ENCODE measurements at places on chromosomes 7 and 10.

- DNase-seq: peak; percentile 11
Measured at GRCh38 chr7:34675749-34676374, 17.8 kb downstream of the NPSR1 start.

DNA sequence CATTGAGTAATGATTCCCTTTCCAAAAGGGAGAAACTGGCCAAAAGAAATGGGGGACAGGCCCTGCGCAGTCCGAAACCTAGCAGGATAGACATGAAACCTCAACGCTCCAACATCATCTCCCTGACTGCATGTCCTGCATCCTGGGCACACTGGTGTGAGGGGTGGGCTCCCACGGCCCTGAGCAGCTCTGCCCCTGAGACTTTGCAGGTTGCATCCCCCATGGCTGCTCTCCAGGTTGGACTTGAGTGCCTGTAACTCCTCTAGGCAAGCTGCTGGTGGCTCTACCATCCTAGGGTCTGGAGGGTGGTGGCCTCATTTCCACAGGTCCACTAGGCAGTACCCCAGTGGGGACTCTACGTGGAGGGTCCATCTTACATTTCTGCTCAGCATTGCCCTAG is 16.3 kb upstream of the CRYGN start:
- DNase-seq: no peak

GRCh38 chr10:10677479-10677878 is 340.2 kb upstream of the CELF2 start:
- DNase-seq: peak; percentile 50

DNA sequence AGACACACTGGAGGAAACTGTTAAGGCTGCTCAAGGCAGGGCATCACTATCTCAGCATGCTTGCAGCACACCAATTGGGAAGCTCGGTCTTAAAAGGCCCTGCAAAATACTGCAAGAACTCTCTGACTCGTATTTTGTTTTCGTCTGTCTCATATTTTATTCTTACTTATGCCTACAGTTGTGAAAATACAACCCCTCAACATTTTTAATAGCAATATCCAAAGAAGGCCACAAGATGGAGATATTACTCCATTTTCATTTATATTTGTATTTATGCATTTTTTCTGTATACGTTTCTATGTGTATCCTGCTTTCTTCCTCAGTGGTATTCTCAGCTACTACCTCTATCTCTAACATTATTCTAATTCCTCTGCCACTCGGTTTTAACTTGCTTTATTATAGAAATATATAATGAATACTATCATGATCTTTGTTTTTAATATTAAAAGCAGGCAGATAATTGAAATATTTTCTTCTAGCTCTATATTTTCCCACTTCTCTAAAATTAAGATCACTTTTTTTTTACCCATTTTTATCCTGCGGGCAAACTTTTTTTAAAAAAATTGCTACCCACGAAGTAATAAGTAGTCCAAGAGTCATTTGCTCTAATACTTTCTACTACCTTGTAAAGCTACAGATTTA is 10.0 kb downstream of the DNAJC1 start:
- no peak for DNase-seq

DNA sequence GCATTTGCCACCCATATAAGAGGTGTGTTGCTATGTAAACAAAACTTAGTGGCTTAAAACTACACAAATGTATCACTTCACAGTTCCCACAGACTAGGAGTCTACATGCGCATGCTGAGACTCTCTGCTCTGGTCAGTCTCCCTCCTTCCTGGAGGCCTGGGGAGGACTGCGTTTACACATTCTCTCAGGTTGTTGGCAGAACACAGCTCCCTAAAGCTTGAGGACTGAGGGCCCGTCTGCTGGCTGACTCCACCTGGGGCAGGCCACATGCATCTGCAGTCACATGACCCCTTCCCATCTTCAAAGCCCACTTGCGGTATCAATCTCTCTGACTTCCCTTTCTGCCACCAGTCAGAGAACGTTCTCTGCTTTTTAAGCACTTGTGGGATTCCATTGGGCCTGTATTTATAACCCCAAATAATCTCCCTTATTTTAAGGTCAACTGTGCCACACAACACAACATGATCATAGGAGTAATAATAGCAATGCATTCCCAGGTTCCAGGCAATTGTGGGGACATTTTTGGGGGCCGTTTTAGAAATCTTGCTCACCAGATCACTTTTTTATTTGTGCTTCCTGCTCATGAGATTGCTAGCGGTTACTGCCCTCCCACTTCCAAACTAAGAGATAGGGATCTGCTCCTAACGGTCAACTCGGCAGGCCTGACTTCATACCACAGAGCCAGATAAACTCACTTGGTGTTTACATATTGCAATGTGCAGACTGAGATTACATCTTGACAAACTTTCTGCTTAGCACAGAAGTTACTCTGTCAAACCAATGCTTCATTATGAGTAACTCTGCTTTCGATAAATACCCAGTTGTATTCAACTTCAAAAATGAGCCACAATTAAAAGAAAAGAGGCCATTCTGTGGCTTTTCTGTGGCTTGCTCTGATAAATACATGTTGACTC is 96.3 kb downstream of the ALOX5 start:
- no peak for DNase-seq

GRCh38 chr10:106310596-106310995 is 853.9 kb downstream of the SORCS1 start:
- no peak for DNase-seq

GRCh38 chr7:45033261-45033930 is 33.4 kb downstream of the CCM2 start:
- no peak for DNase-seq

DNA sequence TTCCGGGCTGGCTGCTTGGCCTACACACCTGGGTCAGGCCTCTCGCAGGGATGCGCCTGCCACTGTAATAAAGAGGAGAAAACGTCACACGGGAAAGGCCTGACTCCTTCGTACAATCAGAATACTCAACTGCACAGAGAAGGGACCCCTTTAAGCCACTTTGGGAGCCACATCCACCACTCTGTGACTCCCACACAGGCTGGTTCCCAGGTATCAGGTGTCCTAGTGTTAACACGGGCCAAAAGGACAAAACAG is 5.8 kb upstream of the ZNF736 start:
- DNase-seq: no peak

DNA sequence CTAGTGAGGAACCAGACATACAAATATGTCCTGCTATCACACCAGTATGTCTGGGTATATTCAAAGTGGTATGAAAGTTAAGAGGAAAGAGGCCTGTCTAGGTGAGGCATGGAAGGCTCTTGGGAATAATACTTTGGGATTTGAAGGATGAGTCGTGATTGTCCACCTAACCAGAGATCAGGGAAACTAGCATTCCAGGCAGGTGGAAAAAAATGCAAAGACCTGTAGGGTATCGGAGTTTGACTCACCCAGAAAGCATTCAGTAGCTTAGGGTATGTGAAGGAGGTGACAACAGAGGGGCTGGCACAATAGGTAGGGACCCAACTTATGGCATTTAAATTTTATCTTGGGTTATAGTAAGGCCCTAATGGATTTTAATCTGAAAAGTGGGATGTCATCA is 950 bp upstream of the GCC1 start:
- no peak for DNase-seq

- no peak for DNase-seq
Measured at GRCh38 chr10:22652988-22653481, 61.3 kb downstream of the PIP4K2A start.

- peak; percentile 45 for DNase-seq
Measured at GRCh38 chr10:110273474-110273873, 31.2 kb downstream of the SMNDC1 start.

- no peak for DNase-seq
Measured at GRCh38 chr7:113113912-113114311, 4.4 kb downstream of the SMIM30 start.

- no peak for DNase-seq
Measured at GRCh38 chr7:50774319-50774718, 8.4 kb downstream of the GRB10 start.

GRCh38 chr10:88066876-88067275 is 203.5 kb downstream of the PTEN start:
- no peak for DNase-seq

GRCh38 chr10:34252111-34252510 is 563.0 kb downstream of the PARD3 start:
- DNase-seq: no peak

GRCh38 chr7:28697913-28698563 is 260.1 kb downstream of the TRIL start:
- DNase-seq: no peak

DNA sequence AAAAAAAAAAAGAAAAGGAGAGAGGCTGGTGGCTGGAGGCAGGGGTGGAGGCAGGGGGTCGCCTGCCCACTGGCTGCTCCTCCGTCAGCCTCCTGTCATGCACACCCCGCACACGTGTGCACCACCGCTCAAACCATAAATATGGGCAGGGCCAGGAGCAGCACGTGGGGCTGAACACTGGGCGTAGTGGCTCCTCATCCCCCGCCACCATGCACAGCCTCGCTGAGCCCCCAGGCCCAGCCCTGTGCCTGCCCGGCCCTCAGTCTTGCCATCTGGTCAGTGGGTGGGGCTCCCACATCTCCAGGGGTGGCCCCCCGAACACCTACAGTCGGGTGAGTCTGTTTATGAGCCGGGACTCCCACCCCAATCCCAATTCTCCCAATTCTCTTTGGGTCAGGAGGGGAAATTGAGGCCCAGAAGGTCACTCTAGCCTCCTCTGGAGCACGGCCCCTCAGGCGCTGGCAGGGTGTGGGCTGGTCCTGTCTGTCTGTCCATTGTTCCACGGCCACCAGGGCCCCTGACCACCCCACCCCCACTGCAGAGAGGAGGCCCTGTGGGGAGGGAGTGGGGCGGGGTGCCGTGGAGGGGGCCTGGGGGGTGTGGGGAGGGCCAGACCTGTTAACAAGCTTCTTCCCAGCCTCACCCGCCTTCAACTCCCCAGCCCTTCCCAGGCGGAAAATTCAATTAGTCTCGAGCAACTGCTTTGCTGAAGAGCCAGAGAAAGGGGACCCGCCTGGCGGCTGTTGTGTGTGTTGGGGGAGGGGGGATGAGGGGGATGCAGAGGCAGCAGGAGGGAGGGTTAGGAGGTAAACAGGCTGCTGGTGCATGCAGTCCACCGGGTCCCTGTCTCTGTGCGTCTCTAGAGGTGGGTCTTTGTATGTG is 19.5 kb upstream of the GRIFIN start:
- DNase-seq: no peak

DNA sequence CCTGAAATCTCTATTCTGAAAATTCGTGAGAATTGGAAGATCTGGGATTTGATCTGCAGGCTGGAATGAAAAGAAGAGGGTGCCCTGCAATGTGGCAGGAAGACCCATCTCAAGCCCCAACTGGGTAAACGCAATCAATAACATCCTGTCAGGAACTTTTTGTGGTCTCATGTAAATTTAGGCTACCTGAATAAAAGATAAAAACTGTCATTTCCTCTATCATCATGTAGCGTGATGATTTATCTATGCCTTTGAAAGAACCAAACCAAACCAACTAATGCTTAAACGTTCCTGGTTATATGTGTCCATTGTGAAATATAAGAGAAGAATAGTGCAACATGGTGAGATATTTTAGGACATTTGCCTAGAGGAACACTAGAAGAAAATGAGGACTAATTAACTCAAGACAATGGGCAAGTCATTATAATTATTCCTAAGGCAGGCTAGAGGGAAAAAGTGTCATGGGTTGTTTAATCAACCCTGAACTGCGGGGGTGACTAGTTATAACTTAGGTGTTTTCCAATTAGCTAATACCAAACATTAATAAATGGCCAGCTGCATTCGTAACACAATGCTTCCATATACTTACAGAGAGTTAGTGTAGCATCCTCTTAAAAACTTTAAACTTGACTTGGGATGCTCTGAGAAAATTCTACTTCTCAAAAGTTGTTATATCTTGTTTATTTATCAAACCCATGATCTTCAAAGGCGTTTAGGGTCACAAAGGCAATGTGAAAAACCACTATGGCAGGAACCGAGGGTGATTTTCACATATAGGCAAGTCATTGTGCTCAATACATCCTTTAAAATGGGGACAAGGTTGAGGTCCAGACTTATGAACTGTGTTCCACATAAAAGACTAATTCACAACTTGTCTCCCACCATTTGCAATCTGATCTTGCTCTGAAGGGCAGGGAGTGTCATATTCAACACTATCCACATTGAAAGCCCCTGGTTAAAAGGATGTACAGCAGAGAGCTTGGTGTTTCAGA is 48.6 kb upstream of the ADO start:
- DNase-seq: no peak

DNA sequence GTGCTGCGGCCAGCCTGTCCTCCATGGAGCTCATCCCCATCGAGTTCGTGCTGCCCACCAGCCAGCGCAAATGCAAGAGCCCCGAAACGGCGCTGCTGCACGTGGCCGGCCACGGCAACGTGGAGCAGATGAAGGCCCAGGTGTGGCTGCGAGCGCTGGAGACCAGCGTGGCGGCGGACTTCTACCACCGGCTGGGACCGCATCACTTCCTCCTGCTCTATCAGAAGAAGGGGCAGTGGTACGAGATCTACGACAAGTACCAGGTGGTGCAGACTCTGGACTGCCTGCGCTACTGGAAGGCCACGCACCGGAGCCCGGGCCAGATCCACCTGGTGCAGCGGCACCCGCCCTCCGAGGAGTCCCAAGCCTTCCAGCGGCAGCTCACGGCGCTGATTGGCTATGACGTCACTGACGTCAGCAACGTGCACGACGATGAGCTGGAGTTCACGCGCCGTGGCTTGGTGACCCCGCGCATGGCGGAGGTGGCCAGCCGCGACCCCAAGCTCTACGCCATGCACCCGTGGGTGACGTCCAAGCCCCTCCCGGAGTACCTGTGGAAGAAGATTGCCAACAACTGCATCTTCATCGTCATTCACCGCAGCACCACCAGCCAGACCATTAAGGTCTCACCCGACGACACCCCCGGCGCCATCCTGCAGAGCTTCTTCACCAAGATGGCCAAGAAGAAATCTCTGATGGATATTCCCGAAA is 2.7 kb downstream of the PIK3CG start:
- no peak for DNase-seq

GRCh38 chr7:13639396-13639795 is 350.1 kb downstream of the ETV1 start:
- peak; percentile 48 for DNase-seq

- no peak for DNase-seq
Measured at GRCh38 chr7:101420436-101420835, 57.8 kb downstream of the COL26A1 start.

- no peak for DNase-seq
Measured at GRCh38 chr7:16014031-16014430, 327.5 kb upstream of the MEOX2 start.
